ENCODE measurements at places on chromosomes 5 and 9.

GRCh38 chr9:18596920-18597319 is 123.0 kb downstream of the ADAMTSL1 start:
- peak; percentile 85 for DNase-seq

GRCh38 chr9:69744688-69745380 is 15.0 kb downstream of the PTAR1 start:
- peak; percentile 16 for DNase-seq

DNA sequence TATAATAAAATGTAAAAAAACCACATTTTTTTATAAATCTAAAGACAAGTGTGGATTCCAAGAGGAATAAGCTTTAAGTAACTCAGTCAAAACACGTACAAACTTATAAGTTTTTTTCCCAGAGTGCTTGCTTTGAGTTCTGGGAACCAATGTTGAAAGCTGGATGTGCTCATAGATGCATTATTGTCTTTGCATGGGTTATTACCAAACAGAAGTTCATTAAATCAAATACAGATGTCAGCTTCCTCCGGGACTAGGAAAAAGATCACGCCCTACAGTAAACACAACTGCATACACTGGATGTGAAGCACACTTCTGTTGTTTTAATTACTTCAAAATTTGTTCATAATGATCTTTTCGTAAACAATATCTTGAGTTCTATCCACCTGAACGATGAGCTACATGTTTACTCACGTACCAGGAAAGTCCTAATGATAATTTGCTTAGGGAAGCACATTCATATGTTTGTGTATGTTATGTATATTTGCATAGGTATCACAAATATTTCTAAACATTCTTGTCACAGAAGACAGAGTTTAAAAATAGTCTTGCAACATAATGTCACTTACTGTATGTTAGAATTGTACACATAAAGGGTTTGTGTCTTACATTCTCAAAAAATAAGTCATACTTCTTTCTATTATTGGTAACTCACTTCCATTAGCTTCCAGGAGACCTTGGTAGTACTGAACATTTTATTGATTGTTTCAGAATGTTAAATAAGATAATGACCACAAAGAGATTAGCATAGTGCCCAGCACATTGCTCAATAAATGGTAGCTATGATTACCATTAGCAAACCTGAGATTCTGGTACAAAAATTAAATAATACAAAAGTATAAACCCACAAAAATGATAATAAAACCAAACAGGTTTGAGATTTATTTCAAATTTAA is 427.4 kb downstream of the CETN3 start:
- DNase-seq = peak; percentile 42

GRCh38 chr5:2487152-2487763 is 264.2 kb downstream of the IRX2 start:
- DNase-seq = no peak

- DNase-seq = peak; percentile 29
Measured at GRCh38 chr5:473551-474192, 30.7 kb downstream of the EXOC3 start.

- DNase-seq = no peak
Measured at GRCh38 chr9:35415402-35416097, 74.4 kb upstream of the RUSC2 start.

DNA sequence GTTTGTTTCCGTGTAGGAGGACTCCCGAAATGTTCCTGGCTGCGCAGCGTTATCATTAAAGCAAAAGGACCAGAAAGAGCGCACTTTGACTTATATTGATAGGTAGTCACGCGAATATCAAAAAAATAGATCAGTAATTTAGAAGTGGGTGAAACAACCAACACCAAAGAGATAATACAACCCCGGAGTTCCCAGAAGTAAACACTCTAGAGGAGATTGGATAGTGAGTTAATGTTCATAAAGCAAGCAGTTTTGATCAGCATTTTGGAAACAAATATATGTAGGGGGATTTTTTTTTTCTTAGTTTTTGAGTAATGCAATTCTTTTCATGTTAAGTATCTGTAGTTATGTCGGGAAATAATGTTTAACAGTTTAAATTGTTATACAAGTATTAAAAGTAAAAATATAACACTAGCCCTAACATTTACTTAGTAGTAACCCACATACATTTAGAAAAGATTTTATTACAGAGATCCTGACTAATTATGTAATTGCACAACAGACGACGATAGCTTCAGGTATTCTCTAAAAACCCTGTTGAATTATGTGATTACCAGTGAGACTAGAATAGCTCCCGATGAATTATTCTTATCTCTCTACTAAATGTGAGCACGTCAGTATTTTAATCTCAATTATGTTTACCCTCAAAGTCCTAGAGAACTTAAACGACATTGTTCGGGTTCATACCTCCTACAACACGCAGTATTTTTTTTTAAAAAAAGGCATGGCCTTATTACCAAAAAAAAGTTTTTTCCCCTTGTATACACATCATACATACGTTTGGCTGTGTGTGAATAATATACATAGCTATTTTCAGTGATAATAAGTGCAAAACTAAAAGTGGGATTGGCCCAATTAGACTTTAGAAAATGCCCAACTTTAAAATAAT is 9.4 kb upstream of the NFIB start:
- no peak for DNase-seq

DNA sequence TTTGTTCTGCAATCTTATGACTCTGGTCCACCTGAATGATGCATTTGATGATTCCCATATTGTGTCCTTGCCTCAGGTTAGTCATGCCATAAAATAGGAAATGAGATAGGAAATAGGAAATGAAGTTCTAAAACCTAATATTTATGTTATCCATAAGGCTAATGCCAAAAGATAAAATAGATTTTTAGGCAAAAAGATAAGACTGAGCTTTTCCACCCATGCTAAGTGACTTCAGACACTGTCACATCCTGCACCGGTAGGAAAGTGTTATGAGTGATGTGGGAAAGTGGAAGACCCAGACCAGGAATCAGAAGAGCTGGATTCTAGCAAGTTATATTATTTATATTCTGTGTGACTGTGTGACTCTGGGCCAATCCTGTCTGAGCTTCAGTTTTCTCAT is 600.8 kb upstream of the DMAC1 start:
- no peak for DNase-seq

- DNase-seq = no peak
Measured at GRCh38 chr5:82023644-82024043, 51.8 kb downstream of the ATG10 start.

- DNase-seq = no peak
Measured at GRCh38 chr5:133219296-133219695, 167.5 kb downstream of the HSPA4 start.

DNA sequence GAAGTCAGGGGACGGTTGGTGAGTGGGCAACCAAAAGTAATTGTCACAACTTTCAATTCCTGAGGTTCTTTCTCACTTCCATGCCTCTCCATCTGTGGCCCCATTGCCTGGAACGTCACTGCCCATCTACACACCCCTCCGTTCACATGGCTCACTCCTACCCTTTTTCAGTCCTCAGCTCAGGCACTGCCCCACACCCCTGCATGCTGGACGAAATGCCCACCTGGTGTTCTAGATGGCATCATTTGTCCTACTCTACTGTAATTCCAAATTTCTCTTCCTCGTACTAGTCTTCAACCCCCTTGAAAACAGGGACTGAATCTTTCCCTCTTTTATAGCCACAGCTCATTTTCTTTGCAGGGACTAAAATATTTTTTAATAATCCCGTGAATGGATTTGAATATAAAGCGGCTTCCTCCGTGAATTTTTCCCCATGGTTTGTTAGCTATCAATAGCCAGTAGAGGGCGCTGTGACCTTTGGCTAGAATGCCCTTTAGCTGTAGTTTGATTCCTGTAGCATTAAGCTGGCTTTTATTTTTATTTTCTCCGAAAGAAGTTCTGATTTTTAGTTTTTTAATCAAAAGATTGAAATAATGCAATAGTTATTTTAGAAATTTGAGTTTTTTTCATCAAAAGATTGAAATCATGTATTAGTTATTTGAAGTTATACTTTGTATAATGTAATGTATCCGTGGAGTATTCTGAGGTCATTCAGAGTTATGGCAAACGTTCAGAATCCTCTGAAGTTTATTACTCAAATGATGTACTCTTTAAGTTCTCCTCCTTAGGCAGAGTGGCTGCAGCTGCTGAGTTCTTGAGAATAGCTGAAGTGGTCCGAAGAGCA is 232.1 kb downstream of the SH3GL2 start:
- peak; percentile 58 for DNase-seq

DNA sequence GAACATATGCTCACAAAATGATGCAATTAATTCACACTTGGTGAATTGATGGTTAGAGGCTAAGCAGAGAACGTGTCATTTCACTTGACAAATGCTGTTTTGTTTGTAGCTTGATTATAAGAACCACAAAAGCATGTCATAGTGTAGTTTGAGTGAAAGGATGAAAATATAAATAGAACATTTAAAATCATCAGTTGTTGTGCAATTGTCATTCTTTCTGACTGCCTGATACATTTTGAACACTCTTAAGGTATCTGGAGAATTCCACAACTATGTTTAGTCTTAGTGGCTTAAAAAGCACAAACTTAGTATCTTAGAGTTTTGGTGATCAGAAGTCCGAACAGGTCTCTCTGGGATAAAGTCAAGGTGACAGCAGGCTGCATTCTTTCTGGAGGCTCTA is 129.4 kb downstream of the BASP1 start:
- DNase-seq = peak; percentile 41

DNA sequence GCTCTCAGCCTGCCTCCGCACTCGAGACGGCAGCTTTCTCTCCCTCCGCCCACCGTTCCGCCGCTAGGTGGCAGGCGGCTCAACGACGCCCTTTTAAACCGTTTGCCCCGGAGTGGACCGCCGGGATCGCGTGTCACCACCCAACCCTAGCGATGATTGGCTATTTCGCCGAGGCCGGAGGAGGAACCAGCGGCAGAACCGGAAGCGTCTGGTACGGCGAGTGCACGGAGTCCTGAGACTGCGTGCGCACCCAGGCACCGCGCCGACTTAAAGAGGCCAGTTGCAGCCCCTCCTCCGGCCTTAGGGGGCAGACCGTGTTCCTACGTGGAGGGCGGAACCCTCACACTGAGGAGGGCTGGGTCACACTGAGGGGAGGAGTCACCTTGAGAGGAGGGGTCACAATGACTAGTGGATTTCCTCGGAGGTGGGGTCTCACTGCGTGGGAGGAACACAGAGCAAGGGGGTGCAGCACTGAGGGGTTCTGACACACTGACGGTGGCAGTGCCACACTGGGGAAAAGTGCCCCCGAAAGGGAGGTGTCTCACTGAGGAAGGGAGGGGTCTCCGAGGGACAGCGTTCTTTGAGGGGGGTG is 980 bp upstream of the TESK1 start:
- peak; percentile 100 for DNase-seq

GRCh38 chr9:109771796-109772531 is 8.0 kb upstream of the PALM2AKAP2 start:
- DNase-seq = peak; percentile 88

- DNase-seq = no peak
Measured at GRCh38 chr5:77368367-77368766, 123.7 kb downstream of the WDR41 start.

DNA sequence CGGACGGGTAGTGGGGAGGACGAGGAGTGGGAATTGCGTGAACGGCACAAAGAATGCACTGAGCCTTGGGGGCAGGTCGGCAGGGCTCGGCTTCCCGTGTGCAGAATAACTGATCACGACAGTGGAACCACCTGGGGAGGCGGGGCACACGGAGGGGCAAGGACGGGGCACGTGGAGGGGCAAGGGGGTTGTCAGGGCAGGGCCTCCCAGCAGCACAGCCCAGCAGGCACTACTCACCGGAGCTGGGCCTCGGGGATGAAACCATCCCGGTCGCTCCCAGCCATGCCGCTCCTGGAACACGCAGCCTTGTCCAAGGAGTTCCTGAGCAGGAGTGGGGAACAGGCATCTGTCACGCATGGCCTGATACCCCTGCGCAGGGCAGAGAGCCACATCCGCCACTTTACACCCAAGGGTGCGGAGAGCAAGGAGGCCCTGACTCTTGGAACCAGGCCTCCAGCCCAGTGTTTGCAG is 33.4 kb downstream of the SARDH start:
- DNase-seq = no peak

DNA sequence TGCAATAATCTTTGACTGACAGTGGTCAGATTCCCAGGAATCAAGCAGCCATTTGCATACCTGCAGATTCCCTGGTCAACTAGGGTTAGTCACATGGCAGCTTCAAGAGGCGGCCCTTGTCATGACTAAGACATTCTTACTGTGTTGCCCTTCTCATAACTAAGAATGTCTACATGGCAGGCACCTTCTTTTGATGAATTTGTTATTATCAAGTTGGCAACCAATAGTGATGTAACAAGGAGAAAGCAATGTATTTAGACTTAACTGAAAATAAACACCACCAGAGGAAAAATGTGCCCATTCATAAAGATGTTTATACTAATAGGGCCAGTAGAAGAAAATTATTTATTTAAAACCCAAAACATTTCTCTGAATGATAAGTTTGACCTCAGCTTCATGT is 215.6 kb downstream of the TLE1 start:
- peak; percentile 7 for DNase-seq

DNA sequence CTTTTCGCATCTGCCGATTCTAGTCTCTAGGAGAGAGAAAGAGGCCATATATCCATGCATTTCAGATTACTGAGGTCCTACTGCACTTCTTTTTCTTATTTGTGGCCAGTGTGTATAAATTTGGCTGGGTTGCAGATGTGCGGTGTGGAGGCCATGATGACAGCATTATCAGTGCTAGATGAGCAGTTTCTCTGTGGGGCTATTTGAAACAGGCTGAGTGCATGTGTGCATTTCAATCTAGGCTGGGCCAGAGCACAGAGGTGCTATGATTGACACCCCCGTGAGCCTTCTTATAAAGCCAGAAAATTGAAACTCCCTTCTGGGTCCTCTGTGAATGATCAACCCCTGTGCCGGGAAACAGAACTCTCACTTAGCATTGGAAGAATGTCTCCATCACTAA is 70.0 kb downstream of the TMEM252 start:
- DNase-seq = no peak

GRCh38 chr9:6408320-6408719 is 4.7 kb upstream of the UHRF2 start:
- DNase-seq = no peak

DNA sequence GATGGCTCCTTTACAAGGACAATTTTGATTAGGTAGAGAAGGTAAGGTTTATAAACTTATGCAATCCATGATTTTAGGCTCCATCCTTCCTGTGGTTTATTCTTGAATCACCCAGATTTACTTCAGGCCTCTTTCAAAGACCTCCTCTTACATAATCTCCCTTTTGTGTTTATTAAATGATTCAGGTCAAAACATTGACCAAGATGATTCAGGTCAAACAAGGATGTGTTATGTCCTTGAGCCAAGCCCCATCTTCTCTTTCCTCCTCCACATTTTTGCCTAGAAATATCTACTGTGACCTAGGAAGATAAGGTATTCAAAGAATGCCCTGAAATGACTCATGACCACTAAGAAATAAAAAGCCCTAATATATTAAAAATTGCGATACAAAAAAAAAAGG is 31.8 kb upstream of the TLR4 start:
- peak; percentile 38 for DNase-seq

GRCh38 chr9:112887381-112887780 is 3.3 kb downstream of the SLC46A2 start:
- no peak for DNase-seq

GRCh38 chr5:5380298-5380697 is 42.2 kb upstream of the ICE1 start:
- DNase-seq = no peak

GRCh38 chr5:371811-372555 is 50.5 kb downstream of the AHRR start:
- DNase-seq = peak; percentile 41

- peak; percentile 11 for DNase-seq
Measured at GRCh38 chr9:85202596-85202995, 533.1 kb downstream of the NTRK2 start.
